ENCODE measurements at places on chromosomes 7 and 10.
A peak's percentile ranks its signal among the peaks of the same experiment; 100 is the strongest.

- no peak for DNase-seq
These were observed 719.5 kb downstream of the KCNMA1 start for GRCh38 chr10:76918106-76918505.

DNA sequence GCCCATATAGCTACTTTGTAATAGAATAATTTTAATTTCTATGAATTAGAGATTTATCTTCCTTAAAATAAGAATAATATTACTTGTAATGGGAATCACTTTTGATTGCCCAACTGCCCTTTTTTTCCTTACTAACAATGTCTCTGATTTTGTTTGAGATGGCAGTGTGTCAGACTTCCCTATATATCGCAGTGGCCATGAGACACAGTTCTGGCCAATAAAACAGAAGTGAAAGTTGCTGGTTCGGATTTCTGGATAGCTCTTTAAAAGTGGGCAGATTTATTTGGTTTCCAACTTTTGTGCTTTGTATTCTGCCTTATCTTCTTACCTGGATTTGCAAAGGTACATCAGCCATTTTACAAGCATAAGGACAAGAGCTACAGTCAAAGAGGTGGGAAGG lies 170.2 kb downstream of the PPP1R17 start:
- no peak for DNase-seq

DNA sequence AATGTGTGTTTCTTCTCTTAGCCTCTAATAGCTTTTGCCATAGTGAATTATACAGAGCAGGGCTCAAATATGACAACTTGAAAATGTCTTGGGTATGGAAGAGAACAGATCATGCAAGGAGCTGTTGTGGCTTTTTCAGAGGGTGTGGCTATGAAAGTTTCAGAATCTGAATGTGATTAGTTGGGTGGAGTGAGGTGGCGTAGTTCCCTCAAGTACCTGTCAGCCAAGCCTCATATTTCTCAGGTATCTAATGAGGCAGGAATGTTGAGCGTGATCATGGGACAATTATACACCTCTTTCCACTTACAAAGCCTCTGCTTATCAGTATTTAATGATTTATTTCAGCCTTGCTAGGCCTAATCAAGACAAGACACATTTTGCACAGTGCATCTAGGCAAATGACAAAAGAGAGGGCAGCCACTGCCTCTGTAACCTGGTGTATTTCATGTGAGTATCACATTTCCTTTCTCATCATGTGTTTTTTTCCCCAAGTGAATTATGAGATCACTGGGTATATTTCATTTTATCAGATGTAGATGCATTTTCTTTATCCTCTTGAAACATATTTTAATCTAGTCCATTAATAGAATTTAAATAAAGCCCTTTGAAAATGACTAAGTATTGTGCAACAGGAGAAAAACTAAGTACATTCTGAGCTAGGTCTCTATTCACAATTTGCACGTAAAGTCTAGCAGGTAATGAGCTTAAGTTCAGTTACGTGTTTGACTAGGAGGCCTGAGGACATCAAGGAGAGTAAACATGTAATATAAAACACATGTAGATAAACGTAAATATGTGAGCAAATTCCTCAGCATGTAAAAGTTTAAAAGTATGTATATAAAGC lies 644.4 kb upstream of the IGFBP3 start:
- DNase-seq, result no peak

DNA sequence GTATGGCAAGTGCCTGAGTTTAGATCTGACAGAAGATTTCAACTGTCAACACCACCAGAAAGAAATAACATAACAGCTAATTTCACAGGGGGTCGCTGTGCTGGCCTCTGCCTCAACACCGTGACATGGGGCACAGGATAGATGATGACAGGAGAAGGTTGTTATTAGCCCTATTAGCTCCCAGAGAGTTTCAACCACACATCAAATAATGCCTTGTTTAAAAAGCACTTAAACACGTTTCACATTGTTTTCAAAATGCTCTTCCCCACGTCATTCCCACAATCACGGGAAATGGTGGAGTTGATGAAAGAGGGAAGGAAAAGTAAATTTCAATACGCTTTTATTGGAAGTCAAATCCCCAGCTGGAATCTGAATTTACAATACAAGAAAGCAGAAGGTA lies 184.7 kb downstream of the MAGI2 start:
- DNase-seq, result no peak

GRCh38 chr7:156470399-156471320 lies 169.9 kb upstream of the RNF32 start:
- DNase-seq, result no peak

GRCh38 chr7:151408839-151409666 lies 785 bp downstream of the WDR86 start:
- peak; percentile 39 for DNase-seq

- DNase-seq, result no peak
These were observed 26.3 kb downstream of the TMEM60 start for GRCh38 chr7:77771901-77772300.

DNA sequence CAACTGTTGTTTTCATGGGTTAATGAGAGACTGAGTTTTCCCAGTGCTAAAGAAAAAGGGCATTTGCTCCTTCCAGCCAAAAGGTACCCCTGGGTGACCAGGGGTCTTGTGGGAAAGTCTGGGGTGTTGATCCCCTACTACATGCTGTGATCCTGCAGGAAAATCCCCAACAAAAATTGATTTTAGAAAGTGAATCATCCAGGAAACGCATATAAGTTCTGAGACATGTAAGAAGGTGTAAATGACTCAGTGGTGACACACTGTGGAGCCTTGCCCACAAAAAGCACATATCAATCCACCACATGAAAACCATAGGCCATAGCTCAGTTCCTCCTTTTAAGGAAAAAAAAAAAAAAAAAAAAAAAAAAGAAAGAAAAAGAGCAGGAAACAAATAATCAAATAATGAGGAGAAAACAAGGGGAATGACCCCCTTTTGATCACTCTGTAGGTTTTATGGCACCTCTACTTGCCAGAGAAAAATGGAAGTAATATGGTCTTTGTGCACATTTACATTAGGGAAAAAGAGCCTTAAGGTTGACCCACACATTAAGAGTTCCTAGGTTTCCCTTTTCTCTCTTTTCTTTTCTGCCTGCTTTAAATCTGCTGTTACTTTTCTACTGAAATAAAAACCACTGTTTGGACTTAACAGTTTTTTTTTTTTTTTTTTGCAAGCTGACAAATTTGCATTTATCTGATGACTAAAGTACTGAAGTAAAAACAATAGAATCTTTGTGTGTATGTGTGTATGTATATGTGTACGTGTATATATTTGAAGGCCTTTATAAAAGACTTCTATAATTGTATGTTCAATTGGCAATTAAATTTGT lies 386.0 kb downstream of the KIF20B start:
- DNase-seq, result no peak

- DNase-seq, result no peak
These were observed 871.8 kb downstream of the IPMK start for GRCh38 chr10:57395923-57396322.

DNA sequence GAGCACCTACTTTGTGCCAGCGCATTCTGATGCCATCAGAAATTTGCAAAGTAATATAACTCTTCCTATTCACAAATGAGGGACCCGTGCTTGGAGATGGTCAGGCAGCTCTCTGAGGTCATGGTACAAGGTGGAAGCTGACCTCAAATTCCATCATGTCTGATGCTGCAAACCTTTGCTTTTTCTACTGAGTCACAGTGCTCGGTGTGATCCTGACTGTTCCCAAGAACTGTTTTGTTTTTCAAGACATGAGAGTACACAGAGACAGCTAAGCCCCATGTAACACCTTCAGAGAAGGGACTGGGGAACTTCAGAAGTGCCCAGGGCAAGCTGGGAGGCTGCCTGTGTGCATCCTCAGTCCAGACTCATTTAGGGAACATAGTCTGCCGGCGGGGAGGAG lies 111.3 kb downstream of the FRMD4A start:
- no peak for DNase-seq

DNA sequence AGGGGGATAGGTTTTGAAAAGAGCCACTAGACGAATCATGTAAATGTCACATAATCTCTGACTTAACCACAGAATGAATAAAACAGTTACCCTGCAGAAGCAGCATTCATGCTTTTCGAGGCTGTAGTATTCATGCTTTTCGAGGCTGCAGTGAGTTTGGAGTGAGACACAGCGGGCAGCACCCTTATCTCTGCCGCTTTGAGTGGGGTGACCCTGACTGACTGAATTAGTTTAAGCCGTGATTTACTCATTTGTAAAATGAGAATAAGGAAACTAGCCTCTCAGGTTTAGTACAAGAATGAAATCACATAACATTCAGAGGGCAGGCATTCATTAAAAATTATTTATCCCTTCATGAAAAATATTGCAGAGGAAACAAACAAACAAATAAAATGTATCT lies 92.8 kb upstream of the KMT2C start:
- no peak for DNase-seq

GRCh38 chr7:123198111-123198510 lies 1.7 kb downstream of the SLC13A1 start:
- DNase-seq, result no peak

DNA sequence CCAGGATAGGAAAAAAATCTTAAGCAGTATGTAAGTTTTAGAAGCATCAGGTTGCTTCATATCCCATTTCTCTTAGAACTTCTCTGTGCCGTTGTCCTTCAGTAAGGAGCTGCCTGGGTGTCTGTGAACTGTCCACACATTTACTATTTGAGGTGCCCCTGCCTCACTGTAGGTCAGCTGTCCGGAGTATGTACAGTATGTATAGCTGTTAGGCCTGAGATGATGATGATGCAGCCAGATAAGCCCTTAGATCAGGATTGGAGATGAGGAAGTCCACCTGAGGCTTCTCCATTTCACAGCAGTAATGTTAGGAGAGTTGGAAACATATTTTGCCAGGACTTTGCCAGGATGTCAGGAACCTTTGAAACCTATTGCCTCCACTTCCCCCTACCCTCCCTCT lies 7.7 kb downstream of the NDUFB2 start:
- no peak for DNase-seq
